Umbilical cord (tissue), 2 donors: ENCODE measurements at places on chromosomes 12 and 14.
A peak's percentile ranks its signal among the peaks of the same experiment; 100 is the strongest.

DNA sequence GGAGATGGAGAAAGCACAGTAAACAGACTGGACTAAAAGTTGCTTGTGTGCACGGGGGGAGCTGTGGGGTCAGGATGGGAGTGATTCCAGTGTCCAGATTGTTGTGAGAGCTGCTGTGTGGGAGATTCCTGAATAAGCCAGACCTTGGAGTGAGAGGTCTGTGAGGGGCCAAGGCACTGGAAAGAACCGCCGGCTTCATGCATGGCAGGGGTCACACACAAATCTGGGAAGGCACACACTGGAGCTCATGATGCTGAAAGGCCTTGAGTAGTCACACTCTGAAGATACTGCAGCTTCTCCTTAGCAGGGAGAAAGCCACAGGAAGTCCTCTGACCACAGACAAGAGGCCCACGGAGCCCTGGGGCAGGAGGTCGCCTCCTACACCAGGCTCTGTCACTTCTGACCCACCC lies 23.1 kb downstream of the ADCY6 start:
- DNase-seq: no peak

GRCh38 chr14:106578481-106578880 lies 1052.1 kb downstream of the TMEM121 start:
- DNase-seq: no peak

GRCh38 chr12:90548595-90548994 lies 406.4 kb downstream of the CCER1 start:
- DNase-seq: no peak

GRCh38 chr14:77275601-77276017 lies 4.6 kb upstream of the NGB start:
- DNase-seq: no peak

GRCh38 chr14:75851574-75851866 lies 130.3 kb downstream of the TGFB3 start:
- DNase-seq: no peak

DNA sequence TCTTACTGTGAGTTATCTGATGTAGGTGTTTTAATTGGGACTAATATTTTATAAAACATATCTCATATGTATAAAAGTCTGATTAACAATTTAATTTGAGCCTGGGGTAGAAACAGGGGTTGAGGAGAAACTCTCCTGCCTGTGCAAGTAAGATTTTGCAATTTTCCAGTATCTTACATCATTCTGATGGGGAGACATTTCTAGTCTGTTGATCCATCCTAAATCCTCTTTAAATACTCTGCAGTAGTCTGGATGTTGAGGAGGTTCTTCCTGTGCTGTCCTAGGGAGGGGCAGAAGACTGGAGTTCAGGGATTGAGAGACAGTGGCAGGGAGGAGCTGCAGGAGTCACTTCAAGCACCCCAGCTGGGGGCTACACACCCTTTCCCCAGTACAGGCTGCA lies 287.8 kb downstream of the ADGRD1 start:
- DNase-seq: peak; percentile 88

DNA sequence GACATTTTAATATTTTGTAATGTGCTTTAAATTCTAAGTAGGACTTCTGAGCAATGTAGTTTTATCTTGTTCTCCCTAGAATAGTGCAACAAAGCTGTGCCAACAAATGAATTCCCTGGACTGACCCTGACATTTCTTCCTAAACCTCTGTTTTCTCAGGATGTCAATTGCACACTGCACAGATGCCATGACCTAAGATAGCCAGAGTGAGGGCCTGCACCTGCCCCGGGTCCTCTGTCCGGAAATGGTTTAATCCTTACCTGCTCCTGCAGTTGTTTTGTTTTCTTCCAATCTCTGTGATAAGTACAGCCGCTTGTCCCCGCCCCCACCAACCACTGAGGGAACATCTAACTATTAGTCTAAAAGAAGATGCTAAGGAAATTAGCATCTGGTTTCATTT lies 831.5 kb downstream of the GALC start:
- no peak for DNase-seq

GRCh38 chr12:88351146-88351545 lies 209.0 kb downstream of the TMTC3 start:
- DNase-seq: no peak

- DNase-seq: no peak
Observed at GRCh38 chr12:104510145-104510872, 53.6 kb downstream of the CHST11 start.

DNA sequence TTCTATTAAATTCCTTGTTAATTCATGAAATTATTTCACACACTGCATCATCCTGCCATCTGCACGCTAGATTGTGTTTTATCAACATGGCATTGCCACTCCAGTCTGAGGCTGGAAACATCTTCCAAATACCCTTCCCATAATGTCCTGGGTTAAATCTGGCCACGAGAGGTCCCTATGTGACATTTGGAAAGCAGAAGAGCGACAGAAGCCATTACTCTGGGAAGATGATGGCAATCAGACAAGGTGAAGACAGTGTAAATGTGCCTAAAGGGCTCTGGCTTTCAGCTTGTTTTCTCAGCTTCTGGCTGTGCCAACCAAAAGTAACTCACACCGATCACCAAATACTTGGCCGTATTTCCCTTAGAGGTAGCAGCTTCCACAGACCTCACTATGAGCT lies 144.8 kb downstream of the CAPZA3 start:
- no peak for DNase-seq

GRCh38 chr14:64763801-64764621 lies 59.8 kb downstream of the PLEKHG3 start:
- peak; percentile 46 for DNase-seq

- DNase-seq: no peak
Observed at GRCh38 chr12:54937376-54937775, 47.2 kb downstream of the TESPA1 start.

- DNase-seq: no peak
Observed at GRCh38 chr14:89470401-89470800, 53.4 kb upstream of the FOXN3 start.

- no peak for DNase-seq
Observed at GRCh38 chr12:111715279-111715678, 29.4 kb downstream of the ACAD10 start.

DNA sequence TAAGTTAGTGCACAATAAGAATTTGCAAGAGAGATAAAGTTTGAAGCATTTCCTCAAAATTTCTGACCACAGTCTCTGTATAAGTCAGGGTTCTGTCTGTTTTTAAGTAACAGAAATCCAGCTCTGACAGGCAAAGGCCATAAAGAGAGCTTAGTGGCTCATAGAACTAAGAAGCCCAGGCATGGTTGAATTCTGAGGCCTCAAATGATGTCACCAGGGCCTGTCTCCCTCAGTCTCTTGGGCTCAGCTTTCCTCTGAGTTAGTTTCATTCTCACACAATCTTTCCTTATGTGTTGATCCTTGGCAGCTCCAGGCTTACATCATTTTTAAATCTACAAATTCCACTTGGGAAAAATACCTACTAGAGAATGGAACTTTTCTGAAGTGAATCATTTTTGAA lies 173.4 kb upstream of the ATP2B1 start:
- peak; percentile 97 for DNase-seq

DNA sequence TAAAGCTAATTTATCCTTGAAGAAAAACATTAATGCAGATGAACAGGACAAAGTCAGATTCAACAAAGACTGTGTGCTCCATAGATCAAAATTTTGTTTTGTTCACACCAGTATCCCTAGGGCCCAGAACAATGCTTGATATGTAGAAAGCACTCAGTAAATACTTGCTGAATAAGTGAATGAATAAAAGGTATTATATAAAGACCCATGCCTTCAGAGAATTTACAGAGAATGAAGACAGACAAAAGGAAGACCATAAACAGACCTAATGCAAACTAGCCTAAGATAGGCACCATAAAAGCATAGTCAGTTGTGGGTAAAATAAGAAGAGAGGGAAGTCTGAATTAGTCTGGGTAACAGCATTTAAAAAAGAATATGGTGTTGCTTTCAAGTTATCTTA lies 47.3 kb upstream of the TMCC3 start:
- DNase-seq: no peak

GRCh38 chr14:31401369-31401932 lies 18.9 kb downstream of the HEATR5A start:
- no peak for DNase-seq

DNA sequence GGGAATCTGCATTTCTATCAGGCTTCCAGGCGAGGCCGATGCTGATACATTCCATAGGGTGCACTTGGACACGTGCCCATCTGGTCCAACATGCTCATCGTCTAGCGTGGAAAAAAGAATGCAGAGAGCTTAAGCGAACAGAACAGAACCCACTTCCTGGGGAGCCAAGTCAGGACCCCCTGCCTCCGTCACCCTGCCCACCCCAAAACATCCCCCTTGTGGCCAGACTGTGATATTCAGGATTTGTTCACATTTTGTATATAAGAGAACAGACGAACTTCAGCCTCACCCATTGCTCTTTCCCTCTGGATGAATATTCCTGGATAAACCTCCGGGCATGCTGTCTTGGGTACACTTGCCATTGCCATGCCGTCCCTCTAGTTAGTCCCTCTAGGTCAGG lies 4.3 kb upstream of the PIWIL1 start:
- DNase-seq: no peak

DNA sequence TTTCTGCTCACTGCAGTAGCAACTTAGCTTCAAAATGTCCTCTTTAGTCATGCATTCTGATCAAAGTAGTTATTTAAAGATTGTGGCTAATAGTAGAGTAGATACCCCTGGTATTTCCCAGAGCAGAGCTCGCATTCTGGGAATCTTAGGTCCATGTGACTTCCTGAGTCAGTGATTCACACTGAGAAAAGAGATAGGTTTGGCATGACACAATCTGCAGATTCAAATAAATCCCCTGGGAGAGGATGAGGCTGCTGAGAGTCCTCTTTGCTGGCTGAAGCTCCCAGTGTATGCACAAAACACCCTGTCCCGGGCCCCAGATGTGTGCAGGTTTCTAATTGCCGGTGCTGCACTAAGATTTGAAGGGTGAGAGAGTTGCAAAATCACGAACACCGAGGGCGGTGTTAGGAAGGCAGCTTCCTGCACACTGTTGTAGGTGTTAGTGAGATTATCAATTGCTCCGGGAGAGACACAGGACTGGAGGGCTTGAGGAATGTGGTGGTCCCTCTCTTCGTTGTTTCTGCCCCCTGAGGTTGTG lies 233.2 kb downstream of the NRXN3 start:
- DNase-seq: no peak

GRCh38 chr12:70393787-70394499 lies 27.9 kb downstream of the KCNMB4 start:
- DNase-seq: peak; percentile 1
